ENCODE measurements at places on chromosomes 7 and 10.
A peak's percentile ranks its signal among the peaks of the same experiment; 100 is the strongest.

DNA sequence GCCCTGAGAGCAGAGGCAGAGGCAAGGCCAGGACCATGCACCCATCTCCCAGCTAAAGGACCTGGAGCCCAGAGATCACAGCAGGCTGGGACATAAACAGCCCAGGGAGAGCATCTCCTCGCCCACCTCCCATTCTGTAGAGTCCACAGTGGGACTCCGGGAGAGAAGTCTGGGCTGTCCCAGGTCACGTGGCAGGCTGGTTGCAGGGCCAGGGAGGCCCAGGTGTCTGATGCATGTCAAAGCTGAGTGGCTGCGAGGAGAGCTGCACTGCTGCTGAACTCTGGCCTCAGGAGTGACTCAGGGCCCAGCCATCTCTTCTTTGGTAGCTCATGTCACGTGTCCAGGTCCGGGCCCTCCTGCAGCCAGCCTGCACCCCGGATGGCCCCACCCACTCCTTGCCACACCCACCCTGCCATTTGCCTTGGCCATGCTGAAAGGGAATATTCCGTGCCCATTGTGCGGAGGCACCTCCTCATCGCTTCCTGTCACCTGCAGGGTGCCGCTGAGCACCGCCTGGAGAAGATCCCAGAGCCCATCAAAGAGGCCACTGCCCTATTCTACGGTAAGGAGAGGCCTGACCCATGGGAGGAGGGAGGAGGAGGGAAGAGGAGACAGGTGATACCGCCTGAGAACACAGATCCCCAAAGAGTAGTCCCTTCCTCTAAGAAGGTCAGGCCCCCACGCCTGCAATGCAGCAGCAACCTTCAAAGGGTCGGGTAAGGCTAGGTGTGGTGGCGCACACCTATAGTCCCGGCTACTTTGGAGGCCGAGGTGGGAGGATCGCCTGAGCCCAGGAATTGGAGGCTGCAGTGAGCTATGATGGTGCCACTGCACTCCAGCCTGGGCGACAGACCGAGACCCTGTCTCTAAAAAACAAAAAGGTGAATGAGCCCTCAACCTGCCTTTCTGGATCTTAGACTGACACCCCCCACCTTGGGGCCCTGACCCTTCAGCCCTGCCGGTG is 12.6 kb upstream of the SH2B2 start:
- no peak for DNase-seq

DNA sequence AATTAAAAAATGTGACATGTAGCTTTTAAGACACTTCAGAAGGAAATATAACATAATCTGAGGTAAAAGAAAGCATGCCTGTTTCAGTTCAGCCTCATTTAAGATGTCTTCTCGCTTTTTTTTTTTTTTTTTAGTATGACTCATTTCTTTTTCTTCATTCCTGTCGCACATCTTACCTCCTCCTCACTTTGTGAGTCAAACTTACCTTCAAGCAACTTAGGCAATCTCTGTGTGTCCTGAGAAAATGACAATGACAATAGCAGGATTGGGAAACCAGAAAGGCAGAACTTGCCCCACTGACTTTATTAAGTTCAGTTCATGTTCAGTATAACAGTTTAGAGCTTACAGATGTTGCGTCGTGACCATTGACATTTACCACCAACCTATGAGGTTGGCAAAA is 7.7 kb downstream of the PTN start:
- DNase-seq: no peak

DNA sequence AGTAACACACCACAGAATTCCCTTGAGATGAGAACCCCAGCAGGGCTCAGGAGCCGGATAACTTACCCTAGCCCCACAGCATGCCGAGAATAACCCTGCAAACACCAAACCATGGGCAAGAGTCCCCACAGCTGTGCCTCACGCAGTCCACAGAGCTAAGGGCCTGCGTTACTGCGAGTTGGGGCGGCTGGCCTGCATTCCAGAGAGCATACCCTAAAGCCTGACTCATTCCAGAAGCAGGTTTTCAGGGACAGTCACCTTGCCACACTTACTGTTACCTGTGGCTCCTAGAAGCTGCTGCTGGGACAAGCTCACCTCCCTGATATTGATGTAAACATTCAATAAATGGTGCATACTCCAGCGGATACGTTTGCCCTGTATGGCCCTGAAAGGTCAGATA is 18.6 kb downstream of the FGFR2 start:
- DNase-seq: no peak

GRCh38 chr7:132251327-132251659 is 325.0 kb downstream of the PLXNA4 start:
- no peak for DNase-seq

DNA sequence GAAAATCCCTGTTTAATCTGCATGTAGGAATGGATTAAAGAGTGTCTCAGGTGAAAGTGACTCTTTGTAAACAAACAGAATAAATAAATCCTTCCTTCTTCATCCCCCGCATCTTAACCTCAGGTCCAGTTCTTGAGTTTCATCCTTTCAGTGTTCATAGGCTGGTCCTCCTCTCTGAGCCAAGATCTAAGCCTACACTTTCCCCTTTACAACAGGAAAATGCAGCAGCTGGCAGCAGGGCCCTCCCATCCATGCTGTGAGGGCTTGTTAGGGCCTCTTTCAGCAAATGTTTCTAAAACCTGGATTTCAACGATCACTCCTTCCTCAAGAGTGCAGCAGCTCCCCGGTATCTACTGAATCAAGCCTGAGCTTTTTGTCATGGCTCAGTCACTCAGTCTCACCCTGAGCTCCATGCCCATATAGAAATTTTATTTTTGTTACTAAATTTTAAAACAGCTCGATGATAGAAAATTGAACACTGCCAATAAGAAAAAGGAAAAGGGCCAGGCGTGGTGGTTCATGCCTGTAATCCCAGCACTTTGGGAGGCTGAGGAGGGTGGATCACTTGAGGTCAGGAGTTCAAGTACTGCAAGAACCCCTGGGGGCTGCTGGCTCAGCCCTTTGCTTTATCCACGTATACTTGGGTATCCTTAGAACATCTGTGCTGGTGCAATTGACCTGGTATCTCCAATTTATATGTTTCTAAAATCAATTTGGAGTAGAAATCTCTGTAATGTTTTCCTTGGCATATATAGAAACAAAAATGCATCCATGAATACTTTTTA is 15.6 kb downstream of the BLNK start:
- no peak for DNase-seq

DNA sequence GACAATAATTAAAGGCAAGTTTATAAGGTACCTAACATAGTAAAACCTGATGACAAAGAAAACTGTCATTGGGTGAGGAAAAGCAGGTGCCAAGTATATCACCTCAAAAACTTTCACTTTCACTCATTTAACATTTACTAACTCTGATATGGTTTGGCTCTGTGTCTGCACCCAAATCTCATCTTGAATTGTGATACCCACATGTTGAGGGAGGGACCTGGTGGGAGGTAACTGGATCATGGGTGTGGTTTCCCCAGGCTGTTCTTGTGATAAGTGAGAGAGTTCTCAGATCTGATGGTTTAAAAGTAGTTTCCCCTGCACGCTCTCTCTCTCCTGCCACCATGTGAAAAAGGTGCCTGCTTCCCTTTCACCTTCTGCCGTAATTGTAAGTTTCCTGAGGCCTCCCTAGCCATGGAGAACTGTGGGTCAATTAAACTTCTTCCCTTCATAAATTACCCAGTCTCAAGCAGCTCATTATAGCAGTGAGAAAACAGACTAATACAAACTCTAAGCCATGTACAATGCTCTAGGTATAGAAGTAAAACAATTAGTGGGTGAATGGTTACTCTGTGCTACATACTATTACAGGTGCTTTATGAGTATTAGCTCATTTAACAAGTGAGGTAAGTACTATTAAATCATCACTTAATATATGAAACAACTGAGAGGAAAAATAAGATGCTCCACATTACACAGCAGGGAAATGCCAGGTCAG is 199.0 kb downstream of the CHCHD3 start:
- DNase-seq: peak; percentile 23

DNA sequence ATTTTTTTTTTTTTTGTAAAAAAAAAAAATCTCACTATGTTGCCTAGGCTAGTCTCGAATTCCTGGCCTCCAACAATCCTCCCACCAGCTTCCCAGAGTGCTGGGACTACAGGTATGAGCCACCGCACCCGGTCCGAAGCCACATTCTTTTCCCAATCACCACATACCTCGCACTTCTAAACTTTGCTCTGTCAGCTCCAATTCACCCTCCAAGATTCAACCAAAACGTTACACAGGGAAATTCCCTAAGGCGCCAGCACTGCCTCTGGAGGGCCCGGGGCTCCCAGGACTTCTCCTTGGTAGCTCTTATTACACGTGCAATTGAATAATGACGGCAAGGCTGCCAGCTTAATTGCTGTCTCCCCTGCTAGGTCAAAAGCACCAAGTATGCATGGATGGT is 10.3 kb upstream of the DNAAF5 start:
- no peak for DNase-seq

GRCh38 chr10:126179637-126180036 is 208.6 kb downstream of the ADAM12 start:
- DNase-seq: no peak

DNA sequence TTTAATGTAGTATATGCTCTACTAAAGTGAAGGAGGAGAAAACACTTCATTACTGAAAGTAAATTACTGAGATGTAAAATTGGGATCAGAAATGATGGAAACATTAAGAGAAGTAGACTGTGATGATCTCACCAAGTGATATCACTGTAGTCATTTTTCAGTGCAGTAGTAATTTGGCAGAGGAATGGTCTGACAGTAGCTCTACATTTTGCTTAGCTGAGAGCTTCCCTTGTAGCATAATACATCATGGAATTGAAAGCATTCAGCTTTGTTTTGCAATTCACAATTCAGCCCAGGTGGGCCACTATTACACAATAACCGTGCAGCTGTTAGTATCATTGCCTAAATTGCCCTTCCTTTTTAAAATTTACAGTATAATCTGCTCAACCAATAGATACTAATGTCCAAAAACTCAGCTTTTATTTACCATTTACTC is 19.4 kb upstream of the CABCOCO1 start:
- no peak for DNase-seq

DNA sequence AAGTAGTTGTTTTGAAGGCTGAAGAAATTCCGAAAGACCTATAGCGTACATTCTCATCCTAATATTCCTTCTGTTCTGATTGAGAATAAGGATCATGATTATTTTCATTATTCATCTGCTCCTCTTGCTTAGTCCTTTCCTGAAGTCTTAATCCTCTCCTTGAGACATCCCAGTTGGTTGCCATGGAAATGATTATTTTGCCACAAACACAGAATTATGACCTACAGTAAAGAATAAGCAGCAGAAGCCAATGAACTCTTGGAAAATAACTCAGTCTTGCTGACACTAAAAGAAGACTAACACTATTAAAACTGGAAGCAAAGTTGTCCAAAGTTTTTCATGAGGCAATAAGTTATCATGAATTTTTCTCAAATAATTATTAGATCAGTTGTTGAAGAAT is 47.8 kb upstream of the JAZF1 start:
- DNase-seq: no peak

DNA sequence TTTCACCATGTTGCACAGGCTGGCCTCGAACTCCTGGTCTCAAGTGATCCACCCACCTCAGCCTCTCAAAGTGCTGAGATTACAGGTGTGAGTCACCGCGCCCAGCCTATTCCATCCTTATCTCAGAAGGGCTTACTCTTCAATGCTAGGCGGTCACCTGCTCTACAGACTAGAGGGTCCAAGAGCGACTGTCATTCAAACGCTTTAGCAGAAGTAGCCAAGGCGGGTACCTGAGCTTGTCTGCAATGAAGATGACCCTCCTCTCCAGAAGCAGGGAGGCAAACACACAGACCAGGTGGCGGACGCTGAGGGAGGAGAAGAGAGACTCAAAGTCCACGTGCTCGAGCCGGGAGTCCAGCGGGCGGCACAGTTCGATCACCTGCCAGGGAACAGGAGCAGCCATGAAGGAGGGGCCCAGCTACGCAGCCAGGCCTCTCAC is 65.1 kb upstream of the MKRN1 start:
- no peak for DNase-seq

- no peak for DNase-seq
Observed at GRCh38 chr10:56318816-56319215, 42.2 kb downstream of the ZWINT start.

GRCh38 chr7:140403878-140404564 is at the start of gene RAB19:
TSS of gene RAB19 (plus strand) at chr7:140404058. CDS start at chr7:140407647, 3,589 bp downstream.
- no peak for DNase-seq

- DNase-seq: no peak
Observed at GRCh38 chr7:17552373-17552772, 253.9 kb downstream of the AHR start.

Measured in stimulated activated CD8-positive, alpha-beta memory T cell treated with anti-CD3 and anti-CD28 coated beads, Interleukin-7, amount 100 ng/mL, for 48 hours (primary cell).